ENCODE measurements at places on chromosomes 6 and 20. TPM values are rescaled to one million over a fixed set of nuclear protein-coding genes. Genes with fewer than 3 reads are reported as not detected.

PLG gene
- not detected for total RNA-seq

GSTA1 gene
- not detected for total RNA-seq

CYP21A2 gene
- total RNA-seq = not detected

TRDN gene
- total RNA-seq = not detected

ZFP57 gene
- not detected for total RNA-seq

MUC21 gene
- not detected for total RNA-seq

TLDC2 gene
- not detected for total RNA-seq

XKR7 gene
- not detected for total RNA-seq

SCRT2 gene
- total RNA-seq = not detected

VWA7 gene
- 0.34 TPM for total RNA-seq
